ENCODE measurements at places on chromosomes 16 and 17.

GRCh38 chr17:14826358-14826757, 438.8 kb downstream of the PMP22 start:
- H3K36me3 ChIP-seq = peaks cover 3% of the 10 kb centered on the region
- no peak overlapping the region for H3K27ac ChIP-seq
- H3K4me3 ChIP-seq = no peak overlapping the region
- H3K27me3 ChIP-seq = peaks cover 24% of the 10 kb centered on the region
- H3K4me1 ChIP-seq = peaks cover 16% of the 10 kb centered on the region
- DNase-seq = no peak

- peak overlapping the region; percentile 10 for H3K4me3 ChIP-seq
- H3K27me3 ChIP-seq = no peaks in the 10 kb centered on the region
- H3K36me3 ChIP-seq = no peaks in the 10 kb centered on the region
- peak; percentile 21 for DNase-seq
Measured at GRCh38 chr17:13415871-13416416, 185.8 kb downstream of the HS3ST3A1 start.

GRCh38 chr17:50380369-50381259, 7.6 kb downstream of the EME1 start:
- H3K36me3 ChIP-seq = peaks cover 31% of the 10 kb centered on the region
- H3K27ac ChIP-seq = no peak overlapping the region
- H3K27me3 ChIP-seq = no peaks in the 10 kb centered on the region
- no peak for DNase-seq

- H3K27ac ChIP-seq = peak overlapping the region; percentile 70
Measured at GRCh38 chr17:41539071-41539492, 11.0 kb upstream of the KRT19 start.

DNA sequence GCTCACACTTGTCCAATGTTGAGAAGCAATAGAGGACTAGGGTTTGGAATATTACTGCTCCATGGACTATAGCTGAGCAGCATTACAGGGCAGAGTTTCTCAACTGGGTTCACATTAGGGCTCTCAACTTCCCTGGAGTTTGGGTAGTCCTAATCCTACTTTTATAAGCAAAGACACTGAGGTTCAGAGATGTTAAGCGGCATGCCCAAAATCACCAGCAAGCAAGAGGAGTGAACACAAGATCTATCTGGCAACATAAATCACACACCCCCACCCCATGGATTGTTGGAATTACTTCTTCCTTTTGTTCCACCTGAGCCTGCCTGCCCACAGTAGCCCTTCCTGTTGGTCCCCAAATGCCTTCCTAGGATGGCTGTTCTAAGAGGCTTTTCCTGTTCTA, 5.2 kb downstream of the TSNAXIP1 start:
- no peaks in the 10 kb centered on the region for H3K27me3 ChIP-seq
- no peak overlapping the region for H3K4me3 ChIP-seq
- no peak for DNase-seq
- peaks cover 7% of the 10 kb centered on the region for H3K4me1 ChIP-seq
- no peak overlapping the region for H3K27ac ChIP-seq
- H3K36me3 ChIP-seq = no peaks in the 10 kb centered on the region

DNA sequence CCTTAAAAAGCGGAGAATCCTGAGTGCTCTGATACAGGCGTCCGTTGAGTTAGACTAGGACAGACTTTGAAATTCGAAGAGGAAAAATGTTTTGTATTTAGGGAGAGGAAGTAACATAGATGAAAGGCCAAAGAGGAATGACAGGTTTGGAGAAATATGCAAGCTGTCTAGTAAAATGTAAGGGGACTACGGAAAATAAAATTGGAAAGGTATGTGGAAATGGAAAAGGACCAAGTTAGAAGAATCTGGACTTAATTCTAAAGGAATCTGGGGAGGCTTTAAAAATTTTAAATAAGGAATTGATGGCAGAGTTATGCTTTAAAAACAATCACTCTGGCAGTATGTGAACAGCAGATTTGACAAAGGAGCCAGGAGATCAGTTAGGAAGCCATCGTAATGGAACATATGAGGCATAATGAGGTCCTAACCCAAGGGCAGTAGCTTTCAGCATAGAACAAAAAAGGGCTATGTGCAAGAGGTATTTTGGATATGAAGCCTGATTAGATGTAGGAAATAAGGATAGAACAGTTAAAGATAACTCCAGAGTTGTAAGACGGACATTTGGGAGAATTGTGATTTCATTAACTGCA, 38.3 kb downstream of the CYB561 start:
- H3K4me3 ChIP-seq = no peak overlapping the region
- peak overlapping the region; percentile 23 for H3K27ac ChIP-seq
- peaks cover 10% of the 10 kb centered on the region for H3K4me1 ChIP-seq

DNA sequence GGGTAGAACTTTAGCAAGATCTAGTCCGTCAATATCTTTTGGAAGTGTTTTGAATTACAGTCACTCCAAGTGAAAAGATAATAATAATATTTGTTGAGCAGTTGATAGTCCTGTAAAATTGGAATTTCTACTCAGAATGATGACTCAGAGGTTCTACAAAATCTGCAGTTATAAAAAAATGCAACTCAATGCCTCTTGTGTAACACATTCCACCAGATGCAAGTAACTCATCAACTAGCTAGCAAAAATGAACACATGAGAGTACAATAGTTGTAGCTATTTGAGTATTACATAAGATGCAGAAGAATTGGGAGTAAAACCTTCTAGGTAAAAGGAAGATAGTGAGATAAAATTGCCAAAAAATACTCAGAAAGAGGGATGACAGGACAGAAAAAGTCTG, 177.2 kb downstream of the CDH8 start:
- no peak overlapping the region for H3K4me3 ChIP-seq
- no peak overlapping the region for H3K27ac ChIP-seq
- DNase-seq = no peak
- H3K4me1 ChIP-seq = peaks cover 7% of the 10 kb centered on the region
- no peaks in the 10 kb centered on the region for H3K36me3 ChIP-seq

DNA sequence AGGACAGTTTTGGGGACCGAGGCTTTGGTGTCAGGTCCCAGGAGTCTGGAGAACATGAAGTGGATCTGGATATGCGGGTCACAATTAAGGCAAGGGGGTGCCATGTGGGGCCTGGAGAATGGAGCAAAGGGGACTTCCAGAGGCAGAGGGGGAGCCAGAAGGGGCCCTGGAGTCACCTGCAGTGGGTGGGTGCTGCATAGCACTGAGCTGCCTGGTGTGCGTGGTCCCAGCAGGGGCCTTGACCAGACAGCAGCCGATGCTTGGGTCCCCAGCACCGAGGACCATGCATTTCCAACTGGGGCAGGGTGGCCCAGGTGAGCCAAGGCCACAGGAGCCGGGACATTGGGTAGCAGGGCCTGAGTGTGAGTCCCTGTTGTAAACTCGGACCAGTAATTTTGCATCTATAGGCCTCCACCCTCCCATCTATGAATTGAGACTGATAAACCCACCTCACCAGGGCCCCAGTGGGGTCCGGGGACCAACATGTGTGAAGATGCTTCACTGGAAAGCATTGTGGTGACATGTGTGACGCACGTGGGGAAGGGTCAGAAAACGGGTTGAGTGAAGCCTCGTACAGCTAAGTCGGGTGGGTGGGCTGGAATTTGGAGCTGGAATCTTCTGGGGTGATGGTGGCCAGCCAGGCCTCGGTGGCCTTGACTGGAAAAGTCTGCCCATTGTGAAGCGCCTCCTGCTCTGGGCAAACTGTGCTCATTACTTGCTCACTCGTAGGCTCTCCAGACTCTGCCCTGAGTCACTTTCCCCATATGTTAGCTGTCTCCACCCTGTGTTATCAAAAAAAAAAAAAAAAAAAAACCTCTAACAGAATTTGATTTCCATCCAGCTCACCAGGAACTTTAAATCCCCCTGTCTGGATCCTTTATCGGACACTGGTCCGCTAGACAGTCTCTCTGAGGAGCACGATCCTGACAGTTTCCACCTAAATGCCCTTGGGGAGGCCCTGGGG, 90.5 kb upstream of the ZNF469 start:
- peak overlapping the region; percentile 54 for H3K27ac ChIP-seq
- no peak overlapping the region for H3K4me3 ChIP-seq
- H3K36me3 ChIP-seq = no peaks in the 10 kb centered on the region
- peaks cover 18% of the 10 kb centered on the region for H3K4me1 ChIP-seq
- H3K27me3 ChIP-seq = no peaks in the 10 kb centered on the region

- H3K4me1 ChIP-seq = no peaks in the 10 kb centered on the region
- H3K27ac ChIP-seq = no peak overlapping the region
- no peak overlapping the region for H3K4me3 ChIP-seq
- DNase-seq = no peak
Measured at GRCh38 chr16:1950047-1950446, 4.4 kb downstream of the RPL3L start.

Data from mesothelial cell of epicardium (in vitro differentiated cells).